ENCODE measurements at places on chromosomes 7 and 10. TPM values are rescaled to one million over a fixed set of nuclear protein-coding genes. Genes with fewer than 3 reads are reported as not detected.

Gene SEMA3D
- total RNA-seq = 0.60 TPM

Gene CDC123
- total RNA-seq = 191 TPM

Gene CBX3
- total RNA-seq = 284 TPM

Gene LIPN
- total RNA-seq = not detected

Gene HBP1
- total RNA-seq = 16.6 TPM

Gene CHAT
- 0.54 TPM for total RNA-seq

Gene PNLIPRP3
- not detected for total RNA-seq

Gene GPR146
- total RNA-seq = 2.2 TPM

Gene ZNF488
- total RNA-seq = not detected

Gene AS3MT
- total RNA-seq = 0.47 TPM

Gene SVIL
- total RNA-seq = 7.4 TPM

Gene NRCAM
- total RNA-seq = 0.21 TPM

Gene CPA5
- total RNA-seq = 1.3 TPM

Gene STEAP1
- 3.3 TPM for total RNA-seq

Gene GIMAP2
- total RNA-seq = 24.7 TPM

Gene DLX5
- not detected for total RNA-seq

Gene GATAD1
- total RNA-seq = 18.8 TPM

Gene VWDE
- 1.6 TPM for total RNA-seq

Gene CRYGN
- 0.22 TPM for total RNA-seq

All from activated T-helper 1 cell treated with anti-CD3 and anti-CD28 coated beads, Interleukin-12 subunit alpha, Interleukin-12 subunit beta, Interleukin-2, Interleukin-4 antibody, amounts not matched to agents 30 ng/mL and 10 ng/mL and 1 ng/mL, durations not matched to agents 14 hours and 24 hours and 36 hours (primary cell).